ENCODE measurements at places on chromosomes 13 and 19.

GRCh38 chr19:50205681-50206138, 2.3 kb downstream of the MYH14 start:
- no peak for DNase-seq

- DNase-seq: no peak
Measured at GRCh38 chr13:74077792-74078191, 56.4 kb downstream of the KLF12 start.

DNA sequence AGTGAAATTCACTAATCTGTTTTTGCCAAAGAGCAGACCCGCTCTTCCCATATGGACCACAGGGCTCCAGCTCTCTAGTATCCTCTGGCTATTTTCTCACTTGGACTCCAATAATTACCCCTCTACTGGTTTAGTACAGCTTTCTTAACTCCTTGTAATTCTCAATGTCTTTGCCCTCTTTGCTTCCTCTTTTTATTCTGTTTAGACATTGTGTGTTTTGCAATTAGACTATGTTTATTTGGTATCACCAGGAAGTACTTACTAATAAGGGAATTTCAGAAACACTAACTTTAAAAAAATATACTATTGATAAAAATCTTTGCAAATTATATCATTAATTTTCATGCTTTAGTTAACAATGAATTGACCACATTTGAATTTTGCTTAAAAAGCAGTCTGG, 111.6 kb upstream of the OBI1 start:
- DNase-seq: no peak

GRCh38 chr19:2887391-2887914, 13.3 kb upstream of the ZNF57 start:
- no peak for DNase-seq

DNA sequence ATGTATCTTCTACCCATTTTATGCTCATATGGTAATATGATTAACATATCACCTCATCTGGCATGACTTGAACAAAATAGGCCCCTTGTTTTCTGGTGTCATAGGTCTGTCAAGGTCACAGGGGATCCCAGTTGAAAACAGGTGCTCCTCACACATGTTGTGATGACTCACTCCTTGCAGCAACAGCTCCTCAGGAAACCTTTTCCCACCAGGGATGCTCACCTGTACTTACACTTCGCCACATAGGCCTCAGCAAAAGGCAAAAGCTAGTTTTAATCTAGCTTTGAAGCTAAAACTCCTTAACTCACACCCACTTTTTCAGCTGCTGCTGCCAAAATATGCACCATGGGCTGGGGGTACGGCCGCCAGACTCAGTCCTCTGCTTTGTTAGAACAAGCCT, 110.0 kb upstream of the SOX21 start:
- DNase-seq: no peak

DNA sequence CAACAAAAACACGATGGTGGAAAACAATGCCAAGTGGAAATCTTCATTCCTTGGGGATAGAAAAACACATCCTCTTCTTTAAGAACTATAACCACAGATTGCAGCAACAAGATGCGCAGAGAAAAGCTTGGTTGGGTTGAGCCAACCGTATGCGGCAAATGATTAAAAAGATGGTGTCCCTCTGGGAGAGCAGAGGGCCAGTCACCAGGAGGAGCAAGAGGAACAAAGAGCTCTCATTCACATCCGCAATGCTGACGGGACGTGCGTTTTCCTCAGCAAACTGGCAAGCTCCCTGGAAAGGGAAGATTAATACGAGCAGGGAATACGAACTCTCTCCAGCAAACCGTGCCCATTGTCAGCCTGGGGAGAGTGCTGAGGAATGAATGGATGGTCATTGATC, 141.6 kb downstream of the KATNAL1 start:
- DNase-seq: no peak

- no peak for DNase-seq
Measured at GRCh38 chr19:11378319-11379189, 4.1 kb downstream of the SWSAP1 start.

- DNase-seq: no peak
Measured at GRCh38 chr13:73090116-73090822, 31.5 kb downstream of the KLF5 start.

- no peak for DNase-seq
Measured at GRCh38 chr13:106048386-106048785, 487.1 kb downstream of the EFNB2 start.

GRCh38 chr13:70125693-70126092, 17.4 kb upstream of the KLHL1 start:
- no peak for DNase-seq

DNA sequence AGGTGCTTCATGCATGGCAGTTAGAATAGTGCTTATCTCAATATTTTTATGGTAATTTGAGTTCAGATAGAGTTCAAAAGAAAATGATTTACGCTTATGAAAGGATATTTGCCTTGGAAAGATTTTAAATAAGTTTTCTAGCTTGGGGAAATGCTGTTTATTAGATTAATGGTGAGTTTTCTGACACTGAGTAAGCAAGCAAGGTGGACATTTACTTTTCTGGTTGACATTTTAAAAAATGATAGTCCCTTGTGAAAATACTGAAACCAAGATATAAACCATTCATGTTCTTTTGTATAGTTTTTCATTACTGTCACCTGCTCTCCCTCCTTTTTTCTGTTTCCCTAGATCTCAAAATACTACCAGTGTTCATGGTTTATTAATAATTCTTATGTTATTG, 1034.8 kb upstream of the SPRY2 start:
- no peak for DNase-seq

DNA sequence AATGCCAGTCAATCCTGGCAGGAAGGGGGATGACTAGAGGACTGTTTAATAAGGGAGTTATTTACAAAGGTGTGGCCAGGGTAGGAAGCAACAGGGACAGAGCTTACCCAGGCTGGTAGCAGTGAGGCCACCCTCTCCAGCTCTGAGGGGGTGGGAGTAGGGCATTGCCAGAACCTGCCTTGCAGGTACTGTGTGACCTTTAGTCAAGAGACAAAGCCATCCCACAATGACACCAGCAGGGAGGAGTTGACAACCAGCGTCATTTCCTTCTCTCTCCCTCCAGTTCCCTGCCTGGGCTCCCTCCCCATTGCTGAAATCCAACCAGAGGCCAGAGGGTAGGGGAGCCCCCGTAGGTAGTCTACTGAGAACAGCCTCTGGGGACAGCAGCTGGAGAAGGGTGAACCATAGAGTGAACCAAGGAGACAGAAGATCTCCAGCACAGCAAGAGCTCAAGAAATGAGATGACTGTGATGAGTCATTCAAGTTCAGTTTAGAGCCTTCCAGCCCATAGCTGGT, 33.3 kb upstream of the SPATA13 start:
- DNase-seq: no peak

GRCh38 chr19:46391296-46392251, 21.8 kb downstream of the CCDC8 start:
- DNase-seq: no peak
